ENCODE measurements at places on chromosomes 7 and 10. TPM values are rescaled to one million over a fixed set of nuclear protein-coding genes. Genes with fewer than 3 reads are reported as not detected.

PRR15 gene
- total RNA-seq, result not detected

- H3K27ac ChIP-seq, result no peak overlapping the region
- no peak overlapping the region for H3K4me3 ChIP-seq
- peak; percentile 77 for DNase-seq
- peaks cover 5% of the 10 kb centered on the region for H3K4me1 ChIP-seq
Observed at GRCh38 chr7:102390697-102391484, 5.3 kb upstream of the PRKRIP1 start.

- peaks cover 3% of the 10 kb centered on the region for H3K36me3 ChIP-seq
- no peak for DNase-seq
- H3K4me1 ChIP-seq, result peaks cover 2% of the 10 kb centered on the region
- H3K27ac ChIP-seq, result no peak overlapping the region
- no peak overlapping the region for H3K4me3 ChIP-seq
- no peaks in the 10 kb centered on the region for H3K27me3 ChIP-seq
Observed at GRCh38 chr7:137970253-137970975, 31.5 kb downstream of the CREB3L2 start.

NRG3 gene
- not detected for total RNA-seq

DNA sequence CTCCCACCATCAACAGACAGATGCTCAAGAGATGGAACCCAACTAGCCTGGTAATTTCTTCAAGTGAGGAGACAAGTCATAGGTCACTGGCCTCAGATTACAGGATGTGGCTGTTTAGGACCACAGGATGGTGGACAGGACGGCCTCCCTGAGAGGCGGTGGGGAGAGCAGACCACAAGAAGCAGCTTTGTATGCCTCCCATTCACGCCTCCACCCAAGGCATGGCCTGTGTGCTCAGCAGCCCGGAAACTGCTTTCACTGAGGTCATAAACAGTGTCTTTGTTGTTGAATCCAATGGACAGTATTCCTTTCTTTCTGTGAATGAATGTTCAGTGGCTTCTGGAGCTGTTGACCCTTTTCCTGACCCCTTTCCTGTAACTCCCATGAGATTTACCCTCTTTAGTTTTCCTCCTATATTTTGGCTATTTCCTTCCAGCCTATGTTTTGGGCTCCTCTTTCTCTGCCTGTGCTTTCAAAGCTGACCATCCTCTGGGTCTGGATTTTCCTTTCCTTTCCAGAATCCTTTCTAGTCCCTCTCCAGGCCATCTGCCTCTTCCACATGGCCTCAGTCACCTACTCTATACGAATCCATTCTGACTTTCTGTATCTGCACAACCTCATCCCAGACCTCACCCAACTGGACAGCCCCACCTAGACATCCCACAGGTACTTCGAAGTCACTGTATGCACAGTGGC, 32.4 kb upstream of the INPP5F start:
- H3K4me3 ChIP-seq, result no peak overlapping the region
- H3K4me1 ChIP-seq, result peaks cover 17% of the 10 kb centered on the region
- H3K27me3 ChIP-seq, result peaks cover 4% of the 10 kb centered on the region
- peak overlapping the region; percentile 44 for H3K27ac ChIP-seq
- peaks cover 6% of the 10 kb centered on the region for H3K36me3 ChIP-seq

DNA sequence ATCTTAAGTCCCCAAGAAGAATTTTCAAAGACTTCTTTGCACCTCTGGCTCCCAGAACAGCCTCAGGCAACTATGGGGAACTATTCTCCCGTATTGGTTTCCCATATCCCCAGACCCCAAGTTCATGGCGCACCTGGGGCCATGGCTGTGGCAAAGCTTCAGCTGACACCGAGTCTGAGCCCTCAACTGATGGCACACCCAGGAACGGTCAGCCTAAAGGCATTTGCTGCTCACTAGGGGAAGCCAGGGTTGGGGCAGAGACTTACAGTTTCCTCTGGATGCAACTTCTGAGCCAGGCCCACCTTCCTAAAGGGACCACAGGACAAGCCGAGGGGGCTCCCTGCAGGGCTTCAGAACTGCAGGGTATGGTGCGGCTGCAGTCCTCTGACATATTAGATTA, 13.7 kb upstream of the CPA1 start:
- no peaks in the 10 kb centered on the region for H3K36me3 ChIP-seq
- H3K27me3 ChIP-seq, result no peaks in the 10 kb centered on the region
- H3K27ac ChIP-seq, result no peak overlapping the region
- peaks cover 42% of the 10 kb centered on the region for H3K4me1 ChIP-seq
- peak overlapping the region; percentile 65 for H3K4me3 ChIP-seq

GRCh38 chr10:97676770-97677581, 10.1 kb downstream of the AVPI1 start:
- DNase-seq, result peak; percentile 55
- no peak overlapping the region for H3K4me3 ChIP-seq
- no peak overlapping the region for H3K27ac ChIP-seq
- H3K27me3 ChIP-seq, result no peaks in the 10 kb centered on the region
- peaks cover 23% of the 10 kb centered on the region for H3K4me1 ChIP-seq

GRCh38 chr10:28312572-28312971, 9.7 kb upstream of the MPP7 start:
- H3K27ac ChIP-seq, result no peak overlapping the region
- H3K36me3 ChIP-seq, result no peaks in the 10 kb centered on the region
- H3K27me3 ChIP-seq, result peaks cover 4% of the 10 kb centered on the region
- no peak for DNase-seq
- H3K4me1 ChIP-seq, result no peaks in the 10 kb centered on the region

DNA sequence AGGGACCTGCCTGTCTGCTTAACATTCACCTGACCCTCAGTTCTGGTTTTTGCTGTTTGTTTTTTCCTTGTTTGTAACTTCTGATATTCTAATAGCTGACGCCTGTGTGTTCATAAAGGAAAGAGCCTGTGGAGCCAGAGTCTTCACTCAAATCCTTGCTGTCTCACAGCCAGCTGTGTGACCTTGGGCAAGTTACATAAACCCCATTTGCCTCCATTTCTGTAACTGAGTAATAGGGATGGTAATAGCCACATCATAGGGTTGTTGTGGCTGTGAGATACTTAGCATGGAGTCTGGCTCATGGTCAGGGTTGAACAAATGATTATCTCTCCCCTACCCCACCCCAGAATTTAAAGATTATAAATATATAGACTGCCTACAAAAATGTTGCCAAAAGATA, 27.0 kb downstream of the WBP1L start:
- no peaks in the 10 kb centered on the region for H3K36me3 ChIP-seq
- peaks cover 56% of the 10 kb centered on the region for H3K4me1 ChIP-seq
- no peak overlapping the region for H3K27ac ChIP-seq
- no peak for DNase-seq
- no peak overlapping the region for H3K4me3 ChIP-seq
- no peaks in the 10 kb centered on the region for H3K27me3 ChIP-seq

GPR15LG gene
- total RNA-seq, result not detected

LRRC72 gene
- not detected for total RNA-seq

All from activated CD8-positive, alpha-beta memory T cell treated with anti-CD3 and anti-CD28 coated beads, Interleukin-2, amount 10 ng/mL, durations not matched to agents 7 days and 5 days (primary cell).